Neural crest cell (in vitro differentiated cells): ENCODE measurements at places on chromosomes 6 and 20.

GRCh38 chr20:37375227-37375626 is 29.3 kb downstream of the SRC start:
- DNase-seq: no peak

- DNase-seq: no peak
These were observed 41.5 kb downstream of the DSE start for GRCh38 chr6:116412270-116412669.

DNA sequence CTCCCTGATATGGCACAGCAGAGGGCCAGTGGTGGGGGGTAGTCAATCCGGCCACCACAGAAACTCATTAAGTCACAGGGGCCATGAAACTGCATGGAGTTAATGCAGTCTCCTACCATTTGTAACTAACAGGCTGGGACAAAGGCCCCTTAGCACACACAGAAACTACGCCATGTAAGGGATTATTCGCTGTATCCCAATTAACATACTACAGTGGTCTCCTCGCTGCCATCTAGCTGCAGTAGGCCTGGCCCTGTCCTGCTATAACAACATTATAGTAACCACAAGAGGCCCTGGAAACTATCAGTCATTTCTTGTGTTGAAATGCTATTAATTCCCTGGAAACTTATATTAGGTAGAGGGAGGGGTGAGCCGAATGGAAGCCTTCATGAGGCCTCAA is 72.3 kb upstream of the CCN2 start:
- DNase-seq: no peak

GRCh38 chr6:118908441-118908840 is 14.5 kb downstream of the ASF1A start:
- DNase-seq: no peak

DNA sequence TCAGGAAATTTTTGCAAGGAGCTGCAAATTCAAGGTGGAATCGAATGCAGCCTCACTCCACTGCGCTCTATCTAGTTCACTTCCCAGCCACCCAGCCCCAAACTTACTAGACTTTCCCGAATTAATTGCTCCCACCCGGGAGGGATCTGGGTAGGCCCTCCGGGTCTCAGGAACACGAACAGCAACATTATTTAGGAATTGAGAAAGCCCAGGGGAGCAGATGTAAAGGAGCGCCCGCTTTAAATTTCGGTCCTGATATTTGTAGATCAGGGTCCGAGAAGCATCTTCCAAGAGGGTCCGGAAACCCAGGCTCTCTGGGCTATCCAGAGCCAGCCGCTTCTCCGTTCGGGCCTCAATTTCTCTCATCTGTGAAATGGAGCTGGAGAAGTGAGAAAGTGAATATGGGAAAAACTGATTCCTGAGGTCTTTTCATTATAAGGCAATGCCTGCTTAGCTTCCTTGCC is 490 bp upstream of the ID1 start:
- DNase-seq: no peak

GRCh38 chr6:167345960-167346359 is 21.1 kb downstream of the TTLL2 start:
- DNase-seq: no peak

- DNase-seq: no peak
These were observed 24.0 kb upstream of the DDO start for GRCh38 chr6:110439356-110439755.

GRCh38 chr6:35052694-35053565 is 88.2 kb downstream of the TCP11 start:
- DNase-seq: no peak

- DNase-seq: no peak
These were observed 125.5 kb downstream of the ANKRD60 start for GRCh38 chr20:58102744-58103516.

DNA sequence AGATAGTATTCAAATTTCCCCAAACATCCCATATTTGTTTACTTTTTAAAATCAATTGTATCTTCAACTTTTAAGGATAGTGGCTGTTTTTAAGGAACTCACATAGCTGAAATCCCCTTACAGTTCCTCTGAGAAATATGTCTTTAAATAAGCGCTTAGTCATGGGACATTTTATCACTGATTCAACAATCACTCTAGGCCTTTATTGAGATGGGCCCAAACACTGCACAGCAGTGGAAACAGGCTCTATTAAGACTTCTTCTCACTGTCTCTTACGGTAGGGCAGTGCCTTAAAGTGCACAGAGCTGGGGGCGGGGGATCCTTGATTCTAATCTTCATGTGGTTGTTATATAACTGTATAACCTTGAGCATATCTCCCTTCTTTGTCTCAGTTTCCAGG is 59.8 kb upstream of the RREB1 start:
- no peak for DNase-seq

- DNase-seq: no peak
These were observed 16.3 kb upstream of the FOXC1 start for GRCh38 chr6:1593286-1593957.

DNA sequence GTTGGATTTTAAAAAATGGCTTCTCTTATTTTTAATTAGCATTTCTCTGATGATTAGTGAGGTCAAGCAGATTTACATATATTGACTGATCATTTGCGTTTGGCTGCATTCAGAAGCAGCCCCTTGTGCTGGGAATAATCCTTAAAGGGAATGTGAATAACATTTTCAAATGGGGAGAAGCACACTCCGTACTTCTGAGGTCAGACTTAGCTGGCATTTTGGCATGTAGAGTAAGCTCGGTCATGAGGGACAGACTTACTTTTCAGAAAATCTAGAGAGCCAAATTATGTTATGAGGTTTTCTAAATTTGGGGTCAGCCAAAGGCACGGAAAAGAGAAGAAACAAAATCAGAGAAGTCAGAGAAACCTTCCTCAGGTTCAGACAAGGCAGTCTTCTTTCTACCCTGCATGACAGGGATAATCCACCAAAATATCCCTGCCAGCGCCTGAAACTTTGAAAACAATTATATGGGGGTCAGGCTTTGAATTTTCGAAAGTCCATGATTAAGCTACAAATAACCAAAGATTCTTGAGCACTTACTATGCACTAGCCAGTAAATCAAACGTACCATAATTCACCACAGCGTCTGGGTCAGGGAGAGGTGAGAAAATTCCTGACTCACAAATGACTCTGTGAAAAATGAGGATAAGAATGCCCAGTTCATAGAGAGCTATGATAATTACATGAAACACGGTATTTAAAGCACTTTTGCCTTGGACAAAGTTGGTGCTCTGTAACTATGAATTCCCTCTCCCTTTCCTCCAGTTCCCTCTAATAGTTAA is 44.9 kb downstream of the ADAT2 start:
- no peak for DNase-seq

GRCh38 chr6:152127432-152128165 is 320.1 kb downstream of the ESR1 start:
- no peak for DNase-seq

GRCh38 chr20:61524951-61525666 is 273.0 kb downstream of the CDH4 start:
- DNase-seq: no peak

- DNase-seq: no peak
These were observed 1.7 kb downstream of the DCBLD1 start for GRCh38 chr6:117484052-117484646.

DNA sequence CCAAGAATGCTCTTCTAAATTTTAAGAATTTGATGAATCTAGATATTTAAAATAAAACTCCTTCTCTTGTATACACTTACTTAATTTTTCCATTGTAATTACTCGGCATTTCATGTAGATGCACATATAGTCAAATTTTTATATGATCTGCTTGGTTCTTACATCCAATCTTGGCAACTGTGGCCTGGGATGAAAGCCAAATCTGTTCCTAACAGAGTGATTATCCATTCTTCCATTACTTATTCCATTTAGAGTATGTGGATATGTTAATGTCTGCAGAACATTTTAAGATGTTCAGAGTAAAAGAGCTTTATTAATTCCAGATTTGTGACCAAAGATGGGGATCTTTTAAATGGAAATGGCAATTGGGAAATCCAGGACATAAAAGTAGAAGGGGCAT is 144.1 kb upstream of the PDE7B start:
- DNase-seq: no peak

- DNase-seq: no peak
These were observed 15.7 kb upstream of the TGM2 start for GRCh38 chr20:38180781-38181180.

GRCh38 chr6:88670369-88670768 is 293.0 kb downstream of the RNGTT start:
- DNase-seq: no peak

GRCh38 chr6:87747646-87748045 is 45.6 kb upstream of the AKIRIN2 start:
- DNase-seq: no peak

DNA sequence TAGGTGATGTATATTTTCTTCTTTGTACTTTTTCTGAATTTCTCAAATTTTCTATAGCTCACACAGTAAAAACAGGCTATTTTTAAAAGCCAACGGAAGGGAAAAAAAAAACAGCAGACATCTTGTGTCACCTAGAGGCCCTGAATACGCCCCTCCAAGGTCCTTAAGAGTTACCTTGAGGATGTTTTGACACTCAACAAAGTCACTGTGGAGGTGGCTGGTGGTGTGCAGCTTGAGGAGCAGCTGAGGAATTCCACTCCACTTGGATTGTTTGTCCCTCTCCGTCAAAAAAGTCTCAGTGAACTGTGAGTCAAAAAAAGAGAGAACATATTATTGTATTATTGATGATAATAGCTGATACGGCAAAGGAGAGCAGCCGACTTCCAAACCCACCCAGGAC is 14.7 kb downstream of the TRPC4AP start:
- DNase-seq: no peak

- DNase-seq: no peak
These were observed 13.6 kb downstream of the FAM83B start for GRCh38 chr6:54860132-54860531.

DNA sequence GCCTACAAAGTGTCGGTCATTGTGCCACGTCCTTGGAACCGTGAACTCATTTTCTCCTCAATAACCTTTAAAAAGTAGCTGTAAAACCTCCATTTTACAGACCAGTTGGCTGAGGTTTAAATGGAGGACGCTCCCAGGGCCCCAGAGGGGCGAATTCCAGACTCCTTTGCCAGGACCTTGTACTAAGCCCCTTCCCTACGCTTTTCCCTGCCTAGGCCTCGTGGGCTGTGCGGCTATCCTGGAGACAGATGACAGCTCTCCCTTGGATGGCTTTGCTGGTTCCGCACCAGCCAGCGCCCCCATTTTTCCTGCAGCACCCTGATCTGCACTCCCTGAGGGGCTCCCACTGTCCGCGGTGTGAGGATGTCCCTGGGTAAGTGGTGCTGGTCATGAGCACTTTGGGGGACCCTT is 12.1 kb upstream of the SNHG17 start:
- no peak for DNase-seq

DNA sequence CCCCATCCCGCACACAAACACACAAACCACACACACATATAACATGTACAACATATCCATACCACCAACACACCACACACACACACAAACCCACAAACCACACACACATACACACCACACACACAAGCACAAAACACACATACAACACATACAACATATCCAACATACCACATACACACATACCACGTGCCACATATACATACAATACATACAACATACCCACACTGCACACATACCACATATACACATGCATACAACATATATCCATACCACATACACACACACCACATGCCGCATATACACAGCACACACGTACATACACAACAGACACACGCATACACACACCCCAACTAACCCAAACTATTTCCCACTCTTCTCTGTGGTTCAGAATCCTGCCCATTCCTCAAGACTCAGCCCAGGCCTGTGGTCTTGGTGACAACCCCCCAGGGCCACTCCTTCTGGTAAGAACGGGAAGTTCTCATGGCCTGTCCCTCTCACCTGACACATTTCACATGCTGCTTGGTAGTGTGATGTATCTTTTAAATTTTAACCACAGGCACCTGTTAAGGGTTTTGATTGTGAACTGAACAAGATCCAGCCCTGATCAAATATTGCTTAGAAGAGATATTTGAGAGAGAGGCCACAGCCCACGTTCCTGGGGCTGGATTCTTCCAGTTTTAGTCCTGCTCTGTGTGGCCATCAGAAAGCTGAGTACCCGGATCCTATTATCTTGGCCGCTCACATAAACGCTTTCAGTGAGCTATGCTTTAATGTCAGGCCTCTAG is 55.9 kb upstream of the KCNK16 start:
- DNase-seq: no peak

GRCh38 chr20:1935696-1936366 is 40.6 kb downstream of the SIRPA start:
- no peak for DNase-seq

DNA sequence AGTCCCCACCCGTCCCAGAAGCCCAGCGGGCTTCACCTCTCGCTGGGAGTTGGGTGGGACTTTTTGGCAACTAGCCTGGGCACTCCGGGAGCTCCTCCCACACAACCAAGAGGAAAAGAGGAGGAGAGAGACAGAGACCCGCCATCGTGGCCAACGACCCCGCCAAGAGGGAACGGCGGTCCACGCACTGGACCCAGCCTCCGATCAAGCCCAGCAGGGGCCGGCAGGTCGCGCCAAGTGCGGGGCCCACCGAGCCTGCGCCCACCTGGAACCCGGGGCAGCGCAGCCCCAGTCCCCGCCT is 3.0 kb upstream of the TMEM14C start:
- DNase-seq: no peak

DNA sequence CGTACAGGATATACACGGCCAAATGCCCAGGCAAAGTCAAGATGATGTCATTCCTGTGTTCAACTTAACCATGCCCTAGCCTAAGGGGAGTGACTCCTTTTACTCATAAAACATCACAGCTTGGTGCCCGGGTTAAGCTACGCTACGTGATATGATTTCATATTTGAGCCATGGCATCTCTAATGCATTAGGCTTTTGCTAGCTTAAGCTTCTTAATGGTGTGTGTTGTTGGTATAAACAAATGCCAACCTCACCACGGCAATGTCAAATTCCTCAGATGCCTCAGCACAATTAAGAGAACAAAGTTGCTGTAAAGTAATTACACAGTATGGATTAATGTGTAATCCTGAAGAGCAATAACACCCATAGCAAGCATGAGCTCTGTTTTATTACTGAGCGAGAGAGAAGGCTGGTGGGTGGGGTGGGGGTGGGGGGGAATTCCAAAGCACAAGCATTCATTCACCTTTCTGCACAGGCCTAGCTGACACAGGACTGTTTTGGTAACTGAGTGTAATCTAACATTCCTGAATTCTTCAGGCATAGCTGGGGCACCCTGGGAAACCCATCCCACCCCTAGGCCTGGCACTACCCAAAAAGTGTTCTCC is 44.7 kb upstream of the CNKSR3 start:
- DNase-seq: no peak

DNA sequence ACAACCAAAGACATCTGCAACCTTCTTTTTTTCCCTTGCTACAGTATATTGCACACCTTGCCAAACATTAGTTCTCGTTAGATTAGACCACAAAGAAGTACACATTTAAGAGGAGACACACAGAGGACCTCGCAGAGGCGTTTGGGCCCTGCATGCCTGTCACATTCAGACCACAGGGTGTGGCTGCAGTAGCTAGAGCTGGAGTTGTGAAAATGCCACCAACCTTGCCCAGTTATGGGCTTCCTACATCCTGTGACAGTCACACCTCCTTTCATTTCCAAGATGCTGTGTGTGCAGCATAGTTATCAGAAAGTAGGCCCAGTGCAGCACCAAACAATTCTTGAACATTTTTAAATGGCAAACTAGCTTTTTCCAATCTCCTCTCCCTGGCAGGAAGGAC is 2.4 kb downstream of the SYNE1 start:
- DNase-seq: no peak

GRCh38 chr6:132418235-132418965 is 17.1 kb upstream of the MOXD1 start:
- no peak for DNase-seq

- no peak for DNase-seq
These were observed 33.4 kb downstream of the EFCAB8 start for GRCh38 chr20:32891926-32892660.
